Cardiac muscle cell (in vitro differentiated cells and primary cell): ENCODE measurements at places on chromosomes 5 and 9. TPM values are rescaled to one million over a fixed set of nuclear protein-coding genes. Genes with fewer than 3 reads are reported as not detected.

CTNND2 gene
- total RNA-seq = 6.3 and 11.0 TPM in 2 replicates

GRCh38 chr5:52041842-52042241 lies 658.6 kb downstream of the ISL1 start:
- DNase-seq = no peak

DNA sequence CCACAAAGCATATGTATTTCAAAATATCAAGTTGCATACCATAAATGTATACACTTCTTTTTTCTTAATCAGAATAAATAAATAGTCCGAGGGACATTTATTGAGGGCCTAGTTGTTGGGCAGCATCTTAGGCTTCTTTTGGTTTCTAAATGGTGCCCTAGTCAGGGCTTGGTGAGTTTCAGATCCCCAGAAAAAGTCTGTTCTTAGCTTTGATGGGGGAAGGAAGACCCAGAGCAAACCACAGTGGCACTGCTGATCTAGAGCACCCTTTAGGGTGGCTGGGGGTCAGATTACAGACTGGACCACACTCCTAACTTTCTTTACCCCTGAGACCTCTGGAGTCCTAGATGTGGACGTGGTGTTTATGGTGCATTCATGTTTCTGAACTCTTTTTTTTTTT lies 97.8 kb downstream of the C9orf152 start:
- no peak for DNase-seq

- DNase-seq = no peak
These were observed 56.3 kb upstream of the PRDM9 start for GRCh38 chr5:23451156-23451555.

DNA sequence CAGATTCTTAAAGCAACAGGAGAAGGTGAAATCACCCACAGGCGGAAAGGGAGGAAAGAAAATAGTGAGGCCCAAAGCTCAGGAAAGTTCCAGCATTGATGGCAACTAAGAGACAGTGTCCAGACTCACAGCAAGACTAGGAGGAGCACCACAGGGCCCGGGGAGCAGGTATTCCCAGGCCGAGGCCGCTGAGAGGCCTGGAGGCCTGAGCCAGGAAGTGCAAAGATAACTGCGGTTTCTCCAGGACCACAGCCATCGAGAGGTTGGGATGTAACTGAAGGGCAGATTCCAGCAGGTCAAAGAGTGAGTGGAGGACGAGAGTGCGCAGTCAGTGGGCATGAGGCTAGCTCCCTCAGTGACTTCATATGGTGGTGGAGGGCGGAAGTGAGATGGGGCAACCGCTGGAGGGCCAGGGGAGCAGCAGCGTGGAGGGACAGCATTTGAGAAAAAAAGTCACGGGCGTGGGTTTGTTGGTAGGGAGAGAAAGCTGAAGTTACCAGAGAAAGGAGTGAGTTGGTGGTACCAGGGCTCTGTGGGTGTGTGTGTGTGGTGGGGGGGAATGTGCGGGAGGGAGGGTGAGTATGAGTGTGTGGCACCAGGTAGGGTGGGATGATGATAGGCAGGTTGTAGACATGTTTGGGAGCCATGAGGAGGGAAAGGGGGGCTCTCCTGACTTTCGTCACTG lies 89.7 kb downstream of the PSD2 start:
- DNase-seq = no peak

DNA sequence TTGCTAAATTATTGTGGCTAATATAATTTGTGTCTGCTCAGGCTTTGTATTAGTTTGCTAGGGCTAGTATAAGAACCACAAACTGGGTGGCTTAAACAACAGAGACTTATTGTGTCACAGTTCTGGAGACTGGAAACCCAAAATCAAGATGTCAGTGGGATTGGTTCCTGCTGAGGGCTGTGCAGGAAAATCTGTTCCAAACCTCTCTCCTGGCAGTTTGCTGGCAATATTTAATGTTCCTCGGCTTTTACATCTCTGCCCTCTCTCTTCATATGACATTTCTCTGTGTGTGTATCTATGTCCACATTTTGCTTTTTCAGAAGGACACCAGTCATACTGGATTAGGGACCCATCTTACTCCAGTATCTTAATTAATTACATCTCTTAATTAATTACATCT lies 498.8 kb upstream of the CD180 start:
- DNase-seq = no peak

DNA sequence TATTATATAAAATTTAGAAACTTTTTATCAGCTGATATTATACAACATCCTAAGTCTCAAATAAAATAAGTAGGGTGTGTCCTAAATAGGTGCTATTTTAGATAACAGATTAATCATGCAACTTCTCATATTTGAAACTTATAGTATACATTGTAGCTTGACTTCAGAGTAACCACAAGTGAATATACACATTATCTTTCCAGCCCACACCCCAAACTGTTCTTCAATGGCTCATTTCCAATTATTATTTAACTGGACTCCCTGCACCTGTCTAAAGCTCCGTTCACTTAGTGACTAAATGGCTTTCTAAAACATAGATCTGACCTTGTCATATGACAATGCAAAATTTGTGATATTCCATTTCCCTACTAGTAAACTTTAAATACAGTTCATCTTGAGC lies 490.9 kb upstream of the RGMB start:
- no peak for DNase-seq

GRCh38 chr5:6544561-6544935 lies 88.3 kb downstream of the NSUN2 start:
- no peak for DNase-seq

GRCh38 chr9:83029531-83030137 lies 33.3 kb downstream of the RASEF start:
- no peak for DNase-seq
